ENCODE measurements at places on chromosomes 11 and 22.

DNA sequence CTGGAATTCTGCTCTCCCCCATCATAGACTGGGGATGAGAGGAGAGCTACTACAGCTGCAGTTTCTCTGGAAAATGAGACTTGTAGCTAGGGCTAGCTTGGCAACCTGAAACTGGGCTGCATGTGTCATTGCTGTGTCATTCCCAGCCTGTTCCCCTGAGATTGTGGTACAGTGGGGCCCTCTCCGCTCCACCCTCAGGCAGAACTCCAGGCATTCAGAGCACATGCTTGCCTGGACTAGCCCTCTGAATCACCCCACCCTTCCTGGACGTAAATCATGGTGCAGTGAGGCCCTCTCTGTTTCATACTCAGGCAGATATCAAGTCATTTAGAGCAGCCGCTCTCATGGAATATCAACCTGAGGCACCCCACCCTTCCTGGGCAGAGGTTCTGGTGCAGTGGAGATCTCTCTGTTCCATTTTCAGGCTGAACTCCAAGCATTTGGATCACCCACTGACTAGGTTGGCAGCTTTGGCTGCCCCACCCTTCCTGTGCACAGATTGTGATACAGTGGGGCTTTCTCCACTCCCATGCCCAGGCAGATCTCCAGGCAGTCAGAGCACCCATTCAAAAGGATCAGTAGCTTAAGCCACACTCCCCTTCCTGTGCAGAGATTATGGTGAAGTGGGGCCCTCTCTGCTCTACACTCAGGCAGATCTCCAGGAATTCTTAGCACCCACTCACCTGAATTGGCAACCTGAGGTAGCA lies 274.4 kb downstream of the C11orf87 start:
- no peak for DNase-seq

- DNase-seq = no peak
Observed at GRCh38 chr11:129259931-129260348, 67.8 kb upstream of the ARHGAP32 start.

DNA sequence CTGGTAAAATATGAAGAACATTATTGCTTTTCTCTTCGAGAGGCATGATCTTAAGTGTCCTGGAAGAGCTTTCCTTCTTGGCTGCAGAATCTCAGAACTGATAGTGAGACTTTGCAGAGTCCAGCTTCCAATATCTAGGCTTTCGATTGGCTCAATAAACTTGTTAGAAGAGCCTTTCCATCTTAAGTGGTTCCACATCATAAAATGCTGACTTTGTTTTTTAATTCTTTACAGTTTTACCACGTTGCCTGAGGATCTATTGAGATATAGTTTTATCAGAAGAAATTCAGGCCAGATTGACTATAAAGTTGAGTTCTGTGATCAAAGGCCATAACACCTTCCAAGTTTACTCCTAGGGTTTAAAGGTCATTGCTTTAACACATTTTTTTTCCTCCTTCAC lies 15.6 kb upstream of the DNAJB7 start:
- DNase-seq = no peak

- no peak for DNase-seq
Observed at GRCh38 chr22:35258191-35258988, 1.1 kb downstream of the HMGXB4 start.

GRCh38 chr11:129817534-129818051 lies 1.9 kb downstream of the TMEM45B start:
- DNase-seq = no peak

DNA sequence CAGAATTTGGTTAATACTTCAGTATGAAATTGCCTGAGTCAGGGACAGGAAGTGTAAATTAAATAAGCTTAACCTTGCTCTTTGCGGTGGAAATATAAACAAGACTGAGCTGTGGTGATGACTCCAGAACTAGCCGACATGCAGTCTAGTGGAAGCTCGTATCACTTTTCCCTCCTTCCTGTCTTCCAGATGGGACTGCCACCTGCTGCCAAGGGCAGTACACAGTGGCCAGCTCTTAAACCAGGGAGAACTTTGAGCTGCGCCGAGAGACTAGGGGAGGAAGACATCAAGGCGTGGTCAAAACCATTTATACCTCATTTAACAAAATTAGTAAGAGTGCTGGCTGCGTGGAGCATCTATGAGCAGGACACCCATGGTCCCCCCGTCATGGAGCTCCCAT lies 31.3 kb upstream of the CTTN start:
- no peak for DNase-seq

GRCh38 chr11:58286249-58286648 lies 18.2 kb upstream of the OR10W1 start:
- no peak for DNase-seq

DNA sequence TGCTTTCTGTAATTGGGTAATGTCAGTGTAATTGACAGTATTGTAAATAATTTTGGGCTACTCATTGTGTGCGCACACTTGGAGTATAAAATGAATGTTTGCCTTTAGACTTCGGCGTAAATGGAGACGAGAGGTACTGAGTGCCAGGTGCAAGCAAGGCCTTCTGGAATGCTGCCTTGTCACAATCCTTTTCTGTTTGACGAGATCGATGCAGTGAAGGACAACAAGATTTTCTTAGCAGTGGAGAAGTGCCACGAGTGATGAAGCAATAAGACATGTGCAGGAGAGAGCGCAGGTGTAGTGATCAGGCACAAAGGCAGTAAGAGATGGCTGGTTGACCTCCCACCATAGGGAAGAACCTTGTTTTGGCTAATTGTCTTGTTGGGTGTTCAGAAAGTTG lies 67.5 kb downstream of the DDX10 start:
- no peak for DNase-seq

DNA sequence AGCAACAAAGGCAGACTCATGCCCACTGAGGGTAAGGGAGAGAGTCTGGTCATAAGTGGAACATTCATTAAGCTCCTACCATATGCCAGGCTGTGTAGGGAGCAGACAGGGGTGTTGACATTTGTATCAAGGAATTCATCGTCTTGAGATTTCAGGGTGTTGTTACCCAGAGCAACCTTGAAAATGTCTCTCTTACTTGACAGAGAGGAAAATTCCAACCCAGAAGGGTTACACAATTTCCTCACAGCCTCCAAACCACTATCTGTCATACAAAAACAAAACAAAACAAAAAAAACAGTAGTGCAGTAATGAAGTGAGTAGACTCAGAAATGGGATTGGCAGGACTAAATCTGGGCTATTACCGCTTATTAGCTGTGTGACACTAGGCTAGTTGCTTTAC lies 113.2 kb downstream of the MIAT start:
- no peak for DNase-seq
